Activated T-helper 9 cell treated with anti-CD3 and anti-CD28 coated beads, Interleukin-2, amount 50 U/mL, for 16 hours (primary cell): ENCODE measurements at places on chromosomes 3 and 15.

GRCh38 chr3:149536429-149536828 is 61.9 kb downstream of the TM4SF4 start:
- DNase-seq, result no peak

- no peak for DNase-seq
Observed at GRCh38 chr3:142819179-142819578, 69.7 kb downstream of the PCOLCE2 start.

DNA sequence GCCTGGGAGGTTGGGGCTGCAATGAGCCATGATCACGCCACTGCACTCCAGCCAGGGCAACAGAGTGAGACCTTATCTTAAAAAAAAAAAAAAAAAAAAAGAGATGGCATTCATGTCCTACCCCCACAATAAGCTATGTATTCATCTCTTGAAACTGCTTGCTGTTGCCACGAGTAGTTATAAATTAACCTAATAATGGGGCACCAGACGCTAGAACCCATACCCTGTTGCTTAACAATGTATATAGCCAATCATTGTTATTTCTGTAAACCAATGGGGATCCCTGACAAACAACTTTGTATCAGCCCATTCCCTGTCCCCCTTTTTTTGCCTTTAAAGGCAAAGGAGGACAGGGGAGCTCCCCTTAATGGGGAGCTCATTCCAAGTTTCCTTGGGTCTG is 2.8 kb upstream of the LACTB start:
- DNase-seq, result no peak

DNA sequence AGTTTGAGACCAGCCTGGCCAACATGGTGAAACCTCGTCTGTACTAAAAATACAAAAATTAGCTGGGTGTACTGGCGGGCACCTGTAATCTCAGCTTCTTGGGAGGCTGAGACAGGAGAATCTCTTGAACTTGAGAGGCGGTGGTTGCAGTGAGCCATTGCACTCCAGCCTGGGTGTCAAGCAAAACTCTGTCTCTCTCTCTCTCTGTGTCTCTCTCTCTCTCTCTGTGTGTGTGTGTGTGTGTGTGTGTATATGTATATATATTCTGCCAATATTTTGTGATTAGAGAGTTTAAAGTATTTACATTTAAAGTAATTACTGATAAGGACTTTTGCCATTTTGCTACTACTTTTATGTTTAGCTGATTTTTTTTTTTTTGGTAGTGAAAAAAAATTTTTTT is 15.7 kb downstream of the RBM6 start:
- DNase-seq, result no peak

DNA sequence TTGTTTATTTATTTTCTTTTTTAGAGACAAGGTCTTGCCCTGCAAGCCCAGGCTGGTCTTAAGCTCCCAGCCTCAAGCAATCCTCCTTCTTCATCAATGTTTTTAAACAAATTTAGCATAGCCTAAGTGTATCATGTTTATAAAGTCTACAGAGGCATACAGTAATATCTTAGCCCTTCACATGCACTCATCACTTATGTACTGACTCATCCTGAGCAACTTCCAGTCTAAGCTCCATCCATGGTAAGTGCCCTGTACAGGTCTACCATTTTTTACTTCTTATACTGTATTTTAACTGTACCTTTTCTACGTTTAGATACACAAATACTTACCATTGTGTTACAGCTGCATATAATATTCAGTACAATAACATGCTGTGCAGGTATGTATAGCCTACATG is 860.0 kb downstream of the FHIT start:
- DNase-seq, result no peak

- no peak for DNase-seq
Observed at GRCh38 chr15:61051569-61052031, 177.5 kb downstream of the RORA start.

DNA sequence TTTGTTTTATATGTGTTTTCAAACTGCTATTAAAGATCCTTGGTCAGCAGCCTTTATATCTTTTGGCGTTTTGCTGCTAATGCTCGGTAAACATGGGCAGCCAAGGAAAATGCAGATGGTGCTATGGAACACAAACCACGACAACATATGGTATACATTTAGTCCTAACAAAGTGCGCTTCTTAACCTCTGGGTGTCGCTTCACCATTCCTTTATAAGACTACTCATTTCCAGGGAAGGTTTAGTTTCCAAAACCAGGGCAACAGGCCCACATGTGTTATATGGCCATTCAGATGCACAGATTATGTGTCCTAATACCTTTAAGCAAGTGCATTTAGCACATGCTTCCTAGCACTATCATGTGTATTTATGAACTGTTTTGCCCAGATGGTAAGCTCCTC is 14.7 kb downstream of the SHOX2 start:
- no peak for DNase-seq

- no peak for DNase-seq
Observed at GRCh38 chr15:40911141-40911540, 16.9 kb downstream of the VPS18 start.

DNA sequence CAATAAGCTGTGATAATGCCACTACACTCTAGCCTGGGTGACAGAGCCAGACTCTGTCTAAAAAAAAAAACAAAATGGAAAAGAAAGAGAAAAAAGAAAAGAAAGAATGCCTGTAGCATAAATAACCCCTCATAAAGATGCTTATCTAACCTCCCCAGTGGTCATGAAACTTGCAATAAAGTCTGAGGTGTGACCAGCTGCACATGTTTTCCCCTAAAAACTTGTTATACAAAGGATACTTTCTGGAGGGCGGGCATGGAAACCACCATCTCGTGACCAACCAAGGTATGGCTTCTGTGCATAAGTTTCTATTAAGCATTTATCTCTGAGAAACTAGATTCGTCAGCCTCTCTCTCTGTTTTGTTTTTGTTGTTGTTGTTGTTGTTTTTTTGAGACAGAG is 21.8 kb downstream of the CCDC32 start:
- no peak for DNase-seq

- no peak for DNase-seq
Observed at GRCh38 chr3:67017211-67017610, 19.1 kb downstream of the KBTBD8 start.

DNA sequence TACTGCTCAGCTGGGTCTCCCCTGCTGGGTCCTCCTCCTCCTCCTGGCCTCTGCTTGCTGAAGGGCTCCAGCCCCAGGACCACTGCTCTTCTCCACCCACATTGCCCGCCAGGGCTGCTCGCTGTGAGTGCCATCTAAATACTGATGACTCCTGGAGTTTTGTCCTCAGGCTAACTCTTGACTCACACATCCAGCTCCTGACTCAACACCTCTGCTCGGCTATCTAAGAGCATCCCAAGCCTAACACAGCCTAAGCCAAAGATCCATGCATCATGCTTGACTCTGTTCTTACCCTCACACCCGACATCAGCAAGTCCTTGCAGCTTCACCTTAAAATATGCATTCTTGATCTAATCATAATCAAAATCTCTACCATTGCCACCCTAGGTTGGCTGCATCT is 260.2 kb downstream of the KLF13 start:
- DNase-seq, result no peak

- DNase-seq, result no peak
Observed at GRCh38 chr3:173725507-173725906, 328.0 kb downstream of the NLGN1 start.

DNA sequence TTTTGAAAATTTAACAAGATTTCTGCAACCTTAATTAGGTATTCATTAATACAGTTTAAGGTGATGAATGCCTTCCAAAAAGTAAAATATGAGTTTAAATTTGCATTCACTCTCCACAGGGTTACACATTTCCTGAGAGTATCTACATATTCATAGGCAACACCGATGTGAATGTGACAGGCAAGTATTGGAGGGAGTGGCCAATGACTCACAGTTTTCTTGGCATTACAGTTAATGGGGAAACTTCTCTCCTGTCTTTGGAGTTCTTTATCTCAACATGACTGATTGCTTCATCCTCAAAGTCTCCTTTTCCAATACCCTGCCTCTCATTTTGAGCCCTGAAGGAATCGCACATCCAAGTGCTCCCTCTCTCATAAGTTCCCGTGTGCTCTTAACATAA is 181.9 kb upstream of the CHL1 start:
- DNase-seq, result no peak

DNA sequence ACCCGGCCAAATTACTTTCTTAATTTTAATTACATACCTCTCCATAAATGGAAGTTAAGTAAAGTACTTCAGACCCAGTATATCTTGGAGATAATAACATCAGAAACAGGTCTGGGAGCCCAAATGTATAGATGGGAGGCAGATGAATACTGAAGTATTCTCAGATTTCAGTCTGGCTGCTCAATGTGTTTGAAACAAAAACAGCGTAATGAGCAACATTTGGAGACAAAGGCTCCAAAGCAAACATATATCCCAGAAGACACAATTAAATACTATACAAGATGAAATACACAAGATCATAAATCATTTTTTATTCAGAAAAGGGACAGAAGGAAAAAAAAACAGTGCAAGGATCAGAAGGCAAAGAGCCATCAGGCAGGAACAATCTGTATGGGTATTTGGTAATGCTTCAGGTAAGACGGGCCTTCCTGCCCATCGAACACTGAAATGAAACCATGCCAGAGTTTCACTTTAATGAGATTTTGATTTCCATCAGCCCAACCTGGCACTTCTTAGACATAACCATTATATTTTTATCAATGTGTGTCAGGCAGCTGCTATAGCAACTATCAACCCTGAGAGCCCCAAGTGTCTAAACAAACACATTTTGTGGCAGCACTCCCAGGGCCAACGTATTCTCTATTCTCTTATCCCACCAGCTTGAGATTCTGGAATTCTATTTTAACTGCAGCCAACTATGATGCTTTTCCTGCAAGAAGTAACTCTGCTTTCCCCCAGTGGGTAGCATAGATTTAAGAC is 210.8 kb downstream of the STT3B start:
- DNase-seq, result no peak

- no peak for DNase-seq
Observed at GRCh38 chr15:90819850-90820249, 48.5 kb upstream of the FURIN start.

GRCh38 chr15:59290295-59291212 is 82.1 kb downstream of the MYO1E start:
- DNase-seq, result no peak

DNA sequence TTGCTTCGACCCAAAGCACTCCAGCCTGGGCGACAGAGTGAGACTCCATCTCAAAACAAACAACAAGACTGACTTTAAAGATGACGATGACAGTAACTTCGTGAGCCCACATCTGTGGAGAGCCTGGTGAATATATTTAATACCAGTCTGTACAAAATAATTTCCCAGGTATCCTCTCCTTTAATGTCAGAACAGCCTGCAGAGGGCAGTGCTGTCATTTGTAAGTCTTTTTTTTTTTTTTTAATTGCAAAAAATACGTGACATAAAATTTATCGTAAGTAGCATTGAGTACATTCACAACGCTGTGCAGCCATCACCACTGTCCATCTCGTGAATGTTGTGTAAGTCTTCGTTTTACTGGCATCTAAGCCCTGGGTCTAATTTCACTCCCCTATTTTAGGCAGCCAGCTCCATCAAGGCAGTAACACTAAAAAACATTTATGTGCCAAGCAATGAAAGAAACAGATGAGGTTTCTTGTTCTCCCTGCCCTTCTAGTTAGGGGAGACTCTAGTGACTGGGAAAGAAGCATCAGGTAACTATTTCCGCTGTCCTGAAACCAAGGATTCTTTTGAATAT is 1.4 kb downstream of the HTD2 start:
- no peak for DNase-seq

DNA sequence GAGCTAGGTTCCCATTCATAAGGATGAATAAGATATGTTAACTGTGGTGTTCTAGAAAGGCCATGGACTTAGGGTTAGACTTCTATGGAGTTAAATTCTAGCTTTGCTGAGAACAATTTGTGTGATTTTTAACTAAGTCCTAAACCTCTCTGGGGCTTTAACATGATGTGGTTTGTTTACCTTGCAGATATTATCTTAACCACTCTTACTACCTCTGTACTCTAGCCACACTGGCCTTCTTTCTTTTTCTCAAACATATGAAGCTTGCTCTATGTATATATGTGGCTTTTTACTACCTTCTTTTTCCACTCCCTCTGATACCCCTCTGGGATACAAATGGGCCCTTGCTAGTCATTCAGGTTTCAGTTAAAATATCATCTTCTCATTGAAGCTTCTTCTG is 108.4 kb downstream of the ZNF609 start:
- DNase-seq, result no peak

DNA sequence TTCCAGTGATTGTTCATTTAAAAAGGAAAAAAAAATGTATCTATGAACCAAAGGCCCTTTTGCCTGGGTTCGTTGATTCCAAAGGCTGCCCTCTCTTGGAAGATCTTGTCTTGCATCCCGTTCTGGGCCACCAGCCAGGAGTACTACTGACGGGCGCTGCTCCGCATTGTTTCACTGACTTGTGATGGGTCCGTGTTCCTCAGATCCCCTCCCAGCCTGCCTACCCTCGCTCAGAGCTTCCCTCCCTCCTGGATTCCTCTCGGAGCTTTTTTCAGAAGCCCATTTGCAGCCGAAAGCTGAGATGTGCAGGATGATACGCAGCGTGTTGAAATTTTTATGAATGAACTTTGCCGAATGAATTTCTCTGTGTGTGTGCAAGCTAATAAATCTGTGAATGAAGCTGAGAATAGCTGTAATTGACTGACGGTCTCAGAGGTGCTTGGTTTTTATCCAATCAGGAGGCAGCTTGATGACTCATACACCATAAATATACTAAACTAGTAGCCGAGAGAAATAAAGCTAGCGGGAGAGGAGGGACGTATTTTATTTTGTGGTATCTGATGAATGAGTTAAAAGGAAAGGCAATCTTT is at the start of gene SHC4:
Gene SHC4, minus strand, starts transcription at position 396 of the 590 bp plus-strand sequence. CDS start 904 bp downstream, outside the sequence.
- no peak for DNase-seq

GRCh38 chr3:10223676-10224639 is 24.3 kb upstream of the TATDN2 start:
- no peak for DNase-seq

DNA sequence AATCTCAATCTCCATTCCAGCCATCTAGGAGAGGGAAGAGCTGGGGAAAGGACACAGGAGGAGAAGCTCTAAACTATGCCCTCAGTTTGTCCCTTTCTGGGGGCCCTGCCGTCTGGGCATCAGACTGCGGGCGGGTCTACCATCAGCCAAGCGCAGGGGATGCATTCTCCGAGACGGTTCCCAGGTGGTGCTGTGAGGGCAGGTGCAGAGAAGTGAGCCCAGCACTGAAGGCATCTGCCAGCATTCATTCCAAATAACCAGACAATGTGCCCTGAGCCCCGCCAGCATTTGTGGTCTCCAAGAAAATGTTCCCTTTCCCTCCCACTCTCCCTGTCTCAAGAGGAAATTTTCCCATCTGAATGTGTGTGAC is 265.7 kb downstream of the XXYLT1 start:
- DNase-seq, result no peak

GRCh38 chr15:56351957-56352506 is 13.2 kb upstream of the TEX9 start:
- no peak for DNase-seq

DNA sequence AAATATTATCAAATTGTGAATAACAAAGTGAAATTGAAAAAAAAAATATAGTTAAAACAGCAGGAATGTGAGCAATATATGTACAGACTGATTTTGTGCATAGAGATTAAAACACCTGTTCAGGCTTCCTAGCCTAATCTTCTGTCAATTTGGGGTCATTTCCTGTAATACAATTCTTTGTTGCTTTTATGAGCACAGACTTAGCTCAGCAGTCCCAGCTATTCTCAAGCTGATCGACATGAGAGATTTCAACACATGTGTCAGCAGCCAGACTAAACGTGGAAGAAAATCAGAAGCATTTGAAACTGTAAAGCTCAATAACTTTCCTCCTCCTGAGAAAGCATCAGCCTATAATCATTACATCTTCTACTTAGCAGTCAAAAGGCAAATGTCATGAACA is 1.6 kb upstream of the FHIT start:
- DNase-seq, result no peak

GRCh38 chr3:23038471-23038870 is 164.7 kb upstream of the UBE2E2 start:
- DNase-seq, result no peak
